ENCODE measurements at places on chromosomes 1 and 21.

DNA sequence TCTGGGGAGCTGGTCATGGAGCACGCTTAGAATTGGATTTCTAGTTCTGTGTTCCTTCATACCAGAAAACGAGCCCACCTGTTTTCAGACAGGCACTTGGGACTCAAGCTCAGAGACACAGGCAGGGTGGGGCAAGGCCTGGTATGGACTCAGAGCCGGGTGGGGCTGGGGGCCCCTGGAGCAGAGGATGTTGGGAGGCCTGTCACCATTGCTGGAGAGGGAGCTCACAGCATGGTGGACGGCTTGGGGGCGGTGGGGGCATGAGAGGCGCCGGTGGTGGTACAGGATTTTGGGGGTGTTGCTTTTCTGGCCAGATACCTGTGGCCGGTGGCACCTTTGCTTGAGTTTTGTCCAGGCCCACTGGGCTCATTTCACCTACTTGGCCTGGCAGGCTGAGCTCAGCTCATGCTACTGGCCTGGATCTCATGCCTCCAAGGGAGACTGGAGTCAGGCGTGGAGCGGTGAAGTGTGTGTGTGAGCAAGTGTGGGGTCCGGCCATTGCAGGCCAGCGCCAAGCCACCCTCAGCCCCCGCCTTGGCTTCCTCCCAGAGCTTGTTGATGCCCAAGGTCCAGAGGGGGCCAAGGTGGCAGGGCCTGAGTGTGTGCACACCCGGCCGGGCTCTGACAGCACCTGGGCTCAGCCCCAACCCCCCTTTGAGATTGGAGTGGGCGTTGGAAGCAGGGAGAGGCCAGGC is 8.7 kb downstream of the SLX9 start:
- no peak for DNase-seq

DNA sequence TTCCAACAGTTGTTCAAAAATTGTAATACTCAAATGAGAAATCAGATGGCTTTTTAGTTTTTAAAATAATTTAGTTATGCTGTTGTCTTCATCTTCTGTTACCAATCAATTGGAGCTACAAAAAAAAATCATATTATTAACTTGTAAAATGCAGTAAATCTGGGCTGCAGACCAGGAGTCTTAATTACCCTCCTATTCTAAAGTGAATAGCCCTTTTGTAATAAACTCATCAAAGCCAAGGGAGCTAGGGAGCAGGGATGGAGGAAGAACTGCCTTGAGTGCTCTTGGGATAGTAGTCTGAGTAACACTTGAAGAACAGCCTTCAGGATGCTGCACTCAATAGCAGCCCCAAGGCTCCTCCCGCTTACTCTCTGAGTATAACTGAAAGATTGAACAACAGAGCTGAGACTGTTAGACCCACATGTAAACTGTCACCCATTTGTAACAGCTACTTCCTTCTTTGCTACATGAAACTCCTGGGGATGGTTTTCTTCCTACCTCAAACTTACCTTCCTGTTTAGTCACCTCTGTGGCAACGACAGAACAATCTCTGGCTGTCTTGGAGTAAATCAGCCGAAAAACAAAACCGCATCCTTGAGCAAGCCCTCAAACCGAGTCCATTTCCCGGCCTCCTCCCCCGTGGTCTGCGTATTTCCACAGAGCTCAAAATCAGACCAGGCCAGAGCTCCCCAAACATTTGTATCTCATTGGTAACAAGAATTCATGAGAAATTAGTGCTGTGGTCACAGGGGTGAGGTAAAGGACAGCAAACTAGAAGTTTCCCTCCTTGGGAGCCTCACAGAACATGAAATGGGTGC is 55.9 kb downstream of the CD58 start:
- DNase-seq, result no peak

DNA sequence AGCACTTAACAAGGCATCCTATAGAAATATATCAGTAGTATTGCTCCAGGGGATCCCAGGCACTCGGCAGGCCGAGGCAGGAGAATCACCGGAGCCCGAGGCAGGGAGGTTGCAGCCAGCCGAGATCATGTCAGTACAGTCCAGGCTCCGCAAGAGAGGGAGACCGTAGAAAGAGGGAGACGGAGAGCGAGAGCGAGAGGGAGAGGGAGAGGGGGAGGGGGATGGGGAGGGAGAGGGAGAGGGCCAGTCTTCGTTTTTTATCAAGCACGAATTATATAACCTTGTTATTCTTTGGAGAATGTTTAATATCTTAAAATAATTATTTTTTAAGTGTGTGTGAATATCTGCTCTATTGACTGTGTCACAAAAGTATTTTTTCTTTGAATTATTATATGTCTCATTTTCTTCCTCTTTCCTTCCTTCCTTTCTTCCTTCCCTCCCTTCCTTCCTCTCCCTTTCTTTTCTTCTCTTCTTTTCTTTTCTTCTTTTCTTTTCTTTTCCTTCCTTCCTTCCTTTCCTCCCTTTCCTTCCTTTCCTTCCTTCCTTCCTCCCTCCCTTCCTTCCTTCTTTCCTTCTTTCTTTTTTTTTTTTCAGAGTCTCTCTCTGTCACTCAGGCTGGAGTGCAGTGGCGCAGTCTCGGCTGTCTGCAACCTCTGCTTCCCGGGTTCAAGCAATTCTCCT is 233.7 kb downstream of the SRGAP2C start:
- DNase-seq, result no peak

DNA sequence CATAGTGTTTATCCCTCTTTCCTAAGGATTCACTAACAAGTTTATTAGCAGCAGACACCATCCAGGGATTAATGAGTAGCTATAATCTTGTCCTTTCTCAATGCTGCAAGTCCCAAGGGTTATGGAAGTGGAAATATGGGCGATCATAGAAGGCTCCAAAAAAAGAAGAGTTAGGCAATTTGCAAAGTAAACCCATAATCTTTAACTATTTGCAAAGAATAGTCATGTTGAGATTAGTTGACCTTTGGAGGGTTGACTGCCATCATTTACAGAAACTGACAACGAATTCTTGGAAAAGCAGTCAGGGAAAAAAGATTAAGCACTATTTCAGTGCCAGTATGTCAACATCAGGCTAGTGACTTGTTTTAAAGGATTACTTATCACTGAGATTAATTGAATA is 169.9 kb downstream of the KCNT2 start:
- no peak for DNase-seq

DNA sequence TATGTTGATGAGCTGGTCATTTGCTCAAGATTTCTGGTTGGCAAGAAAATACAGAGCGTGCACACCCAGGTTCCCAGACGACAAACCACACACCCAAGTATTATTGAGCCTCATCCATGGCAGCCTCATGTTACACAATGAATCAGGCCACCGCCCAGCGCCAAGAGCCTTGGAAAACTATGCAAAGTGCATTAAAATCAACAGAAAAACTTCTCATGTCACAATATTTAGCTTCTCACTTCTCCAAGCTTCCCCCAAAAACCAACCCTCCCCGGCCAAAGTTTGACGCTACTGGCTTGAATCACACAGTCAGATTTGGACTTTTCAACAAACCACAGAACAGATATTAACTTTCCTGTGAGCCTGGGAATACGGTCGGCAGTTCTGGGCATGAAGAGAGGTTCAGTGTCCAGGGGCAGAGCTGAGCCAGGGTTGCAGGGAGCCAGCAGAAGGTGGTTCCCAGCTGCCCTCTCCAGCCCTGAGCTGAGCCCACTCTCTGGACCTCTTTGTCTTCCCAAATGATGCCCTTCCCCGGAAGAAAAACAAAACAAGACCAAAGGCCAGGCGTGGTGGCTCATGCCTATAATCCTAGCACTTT is 71.1 kb downstream of the SETD4 start:
- no peak for DNase-seq

DNA sequence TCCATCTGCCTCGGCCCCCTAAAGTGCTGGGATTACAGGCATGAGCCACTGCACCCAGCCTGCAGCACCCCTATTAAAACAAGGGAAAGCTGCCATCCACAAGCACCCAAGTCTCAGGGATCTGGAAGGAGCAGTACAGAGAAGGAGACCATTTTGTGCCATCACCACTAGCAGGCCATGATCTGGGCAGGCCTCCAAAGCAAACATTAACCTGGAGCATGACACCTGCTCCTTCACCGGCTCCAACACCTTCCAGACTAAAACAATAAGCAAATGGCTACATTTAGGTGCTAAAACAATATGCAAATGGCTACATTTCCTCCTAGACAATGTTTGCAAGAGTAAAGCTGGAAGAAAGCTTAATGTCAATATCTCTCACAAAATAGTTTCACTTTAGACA is 16.7 kb downstream of the MEAF6 start:
- no peak for DNase-seq

DNA sequence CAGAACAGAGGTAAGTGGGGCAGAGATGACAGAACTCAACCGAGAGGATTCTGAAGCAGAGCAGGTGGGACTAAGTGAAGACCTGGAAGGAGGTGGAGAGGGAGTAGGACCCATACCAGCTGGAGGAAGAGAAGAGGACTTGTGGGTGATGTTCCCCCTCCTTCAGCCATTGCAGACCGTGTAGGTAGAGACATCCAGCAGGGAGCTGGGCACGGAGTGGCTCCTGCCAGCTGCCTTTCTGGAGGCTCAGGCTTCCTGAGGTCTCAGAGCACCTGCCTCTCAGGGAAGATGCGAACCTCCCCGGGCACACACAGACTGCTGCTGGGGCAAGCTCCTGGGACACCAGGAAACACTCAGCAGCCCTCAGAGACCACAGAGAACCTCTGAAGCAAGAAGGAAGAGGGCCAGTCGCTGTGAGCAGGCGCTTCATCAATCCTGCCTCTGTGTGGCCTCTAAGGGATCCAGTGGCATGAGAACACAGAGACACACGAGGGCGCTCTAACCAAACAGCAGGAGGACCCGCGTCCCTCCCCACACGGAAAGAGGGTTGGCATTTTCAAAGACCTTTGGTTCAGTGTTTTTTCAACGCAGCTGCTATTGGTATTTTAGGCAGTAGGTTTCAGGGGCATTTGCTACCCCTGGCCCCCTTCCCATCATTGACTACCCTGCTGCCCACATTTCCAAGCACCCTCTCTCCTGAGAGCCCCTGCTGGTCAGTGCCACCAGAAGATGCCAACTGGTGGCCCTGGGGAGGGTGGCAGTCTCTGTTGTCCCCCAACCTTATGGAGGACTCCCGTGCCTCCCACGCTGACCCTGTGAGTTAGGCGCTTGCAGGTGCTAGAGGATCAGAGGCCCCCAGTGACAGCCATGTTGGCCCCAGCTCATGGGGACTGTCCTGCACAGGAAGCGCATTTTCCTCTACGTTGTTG is 89.6 kb upstream of the EDN2 start:
- peak; percentile 63 for DNase-seq

DNA sequence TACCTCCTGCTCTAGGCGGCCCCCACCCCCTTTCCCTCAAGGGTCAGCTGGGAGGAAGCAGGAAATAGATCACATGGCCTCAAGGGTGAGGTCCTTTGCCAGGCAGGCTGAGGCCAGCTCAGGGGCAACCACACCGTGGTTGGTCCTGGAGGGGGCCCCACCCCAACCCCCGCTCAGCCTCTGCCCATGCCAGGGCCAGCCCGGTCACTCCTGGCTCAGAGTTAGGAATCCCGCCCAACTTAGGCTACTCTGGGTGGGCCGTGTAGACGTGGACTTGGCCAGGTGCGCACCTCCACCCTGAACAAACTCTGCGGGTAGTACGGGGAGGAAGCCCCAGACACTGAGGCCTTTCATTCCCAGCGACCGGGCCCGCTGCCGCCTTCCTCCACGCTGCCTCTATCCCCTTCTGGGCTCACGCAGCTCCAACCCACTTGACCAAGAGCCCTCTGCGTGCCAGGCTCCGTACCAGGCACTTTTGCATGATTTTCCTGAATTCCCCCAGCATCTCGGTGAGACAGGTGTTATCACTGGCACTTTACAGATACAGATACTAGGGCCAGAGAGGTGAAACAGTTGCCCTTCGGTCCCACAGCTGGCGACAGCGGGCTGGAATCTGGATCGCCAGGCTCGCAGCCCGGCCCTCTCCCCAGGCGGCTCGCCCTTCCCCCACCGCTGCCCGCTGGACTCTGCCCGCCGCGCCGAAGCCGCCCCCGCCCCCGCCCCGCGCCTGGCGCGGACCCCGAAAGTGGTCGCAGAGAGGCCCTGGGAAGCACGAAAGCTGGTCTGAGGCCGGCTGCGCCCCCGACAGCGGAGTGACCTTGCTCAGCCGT is 769 bp downstream of the GALE start:
- DNase-seq, result no peak

DNA sequence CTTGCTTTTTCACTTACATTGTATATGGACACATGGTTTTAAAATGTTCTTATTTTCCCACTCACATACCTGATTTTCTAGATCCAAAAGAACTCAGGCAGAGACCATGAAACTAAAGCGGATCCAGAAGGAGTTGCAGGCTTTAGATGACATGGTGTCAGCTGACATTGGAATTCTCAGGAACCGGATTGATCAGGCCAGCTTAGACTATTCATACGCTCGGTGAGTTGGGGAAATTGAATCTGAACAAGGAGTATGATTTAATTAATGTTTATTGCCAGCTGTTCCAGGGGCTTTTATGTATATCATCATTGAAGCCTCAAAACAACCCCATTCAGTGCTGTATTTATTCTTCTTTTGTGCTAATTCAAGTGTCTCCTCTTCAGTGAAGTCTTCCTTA is 12.7 kb downstream of the GORAB start:
- DNase-seq, result no peak

DNA sequence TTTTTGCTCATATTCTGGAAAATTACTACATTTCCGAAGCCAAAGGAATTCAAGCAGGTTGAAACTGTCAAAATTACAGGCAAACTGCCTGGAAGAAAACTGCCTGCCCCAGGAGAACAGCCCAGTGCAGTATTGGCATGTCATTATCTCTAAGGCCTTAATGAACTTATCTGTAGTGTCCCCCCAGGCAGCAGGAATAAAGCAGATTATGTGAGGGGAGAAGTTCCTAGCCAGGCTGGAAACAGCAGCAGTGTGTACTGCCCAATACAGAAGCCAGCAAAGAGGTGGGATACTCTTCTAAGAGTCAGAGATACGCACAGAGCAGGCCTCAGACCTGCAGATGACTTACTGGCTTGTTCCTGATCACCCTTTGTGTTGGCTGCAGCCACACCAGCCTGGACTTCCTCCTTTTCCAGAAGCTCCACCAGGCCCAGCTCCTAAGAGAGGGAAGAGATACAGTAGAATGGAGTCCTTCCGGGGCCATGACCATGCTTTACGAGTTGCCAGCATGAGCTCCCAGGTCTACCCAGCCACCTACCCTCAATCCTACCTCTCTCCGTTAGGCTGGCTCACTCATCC is 11.7 kb downstream of the IQGAP3 start:
- DNase-seq, result no peak

- no peak for DNase-seq
Observed at GRCh38 chr1:163799190-163799805, 477.5 kb downstream of the NUF2 start.

- DNase-seq, result no peak
Observed at GRCh38 chr1:43621386-43621785, 28.6 kb upstream of the KDM4A start.

DNA sequence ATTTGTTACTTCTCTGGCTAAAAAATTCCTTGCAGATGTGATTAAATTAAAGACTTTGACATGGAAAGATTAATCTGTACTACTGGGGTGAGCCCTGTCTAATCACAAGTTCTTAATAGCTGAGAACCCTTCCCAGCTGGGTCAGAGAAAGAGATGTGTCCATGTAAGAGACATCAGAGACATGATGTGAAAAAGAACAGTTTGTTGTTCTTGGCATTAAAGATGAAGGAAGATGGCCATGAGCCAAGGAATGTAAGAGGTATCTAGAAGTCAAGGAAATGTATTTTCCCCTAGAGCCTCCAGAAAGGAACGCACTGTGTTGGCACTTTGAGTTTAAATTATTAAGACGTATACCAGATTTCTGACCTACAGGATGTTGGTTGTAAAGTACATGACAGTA is 1271.5 kb upstream of the PRMT6 start:
- DNase-seq, result no peak

- DNase-seq, result no peak
Observed at GRCh38 chr1:119366424-119366823, 2.2 kb upstream of the HAO2 start.

- no peak for DNase-seq
Observed at GRCh38 chr1:89350298-89350697, 13.6 kb upstream of the GBP6 start.

GRCh38 chr1:171220581-171221054 is 27.7 kb upstream of the FMO1 start:
- no peak for DNase-seq

Data from stimulated activated CD8-positive, alpha-beta memory T cell treated with anti-CD3 and anti-CD28 coated beads, Interleukin-2, amount 100 ng/mL, for 1 hour (primary cell).